Naive B cell (primary cell): ENCODE measurements at places on chromosomes 5 and 9. TPM values are rescaled to one million over a fixed set of nuclear protein-coding genes. Genes with fewer than 3 reads are reported as not detected.

DNA sequence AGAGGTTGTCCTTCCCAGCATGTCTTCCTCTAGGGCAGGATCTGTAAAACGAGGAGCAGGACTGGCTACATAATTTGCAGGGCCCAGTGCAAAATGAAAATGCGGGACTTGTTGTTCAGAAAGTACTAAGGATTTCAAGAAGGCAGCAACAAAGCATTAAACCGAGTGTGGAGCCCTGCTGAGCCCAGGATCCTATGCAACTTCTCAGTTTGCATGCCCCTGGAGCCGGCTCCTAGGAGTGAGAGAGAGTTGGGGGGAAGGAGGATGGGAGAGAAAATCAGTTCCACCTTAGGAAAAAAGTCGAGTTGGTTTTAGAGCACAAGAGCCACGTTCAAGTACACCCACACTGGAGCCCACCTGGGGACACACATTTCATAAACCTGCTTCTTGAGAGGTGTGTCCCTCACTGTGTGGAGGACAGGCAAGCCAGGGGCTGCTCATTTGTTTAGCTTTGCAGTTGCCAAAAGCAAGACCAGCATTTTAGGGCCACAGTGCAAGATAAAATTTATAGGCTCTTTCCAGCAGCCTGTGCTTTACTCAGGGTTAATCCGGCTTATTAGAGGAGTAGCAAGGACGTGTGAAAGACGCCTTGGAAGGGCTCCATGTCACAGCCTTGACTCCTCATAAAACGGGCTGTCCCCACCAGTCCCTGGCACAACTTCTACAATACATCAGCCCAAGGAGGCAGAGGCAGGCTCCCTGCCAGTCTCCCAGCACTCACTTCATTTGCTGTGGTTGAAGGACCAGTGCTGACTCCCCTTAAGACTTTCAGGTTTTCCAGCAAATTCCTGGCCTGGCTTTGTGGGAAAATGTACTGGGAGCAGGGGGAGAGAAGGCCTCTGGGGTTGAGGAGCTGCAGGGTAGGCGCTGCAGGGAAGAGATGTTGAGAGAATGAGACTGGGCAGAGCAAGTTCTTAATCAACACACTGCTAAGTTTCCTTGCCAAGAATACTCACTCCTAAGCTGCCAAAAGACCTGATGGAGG, 159.7 kb upstream of the SEMA6A start:
- DNase-seq, result no peak
- no peaks in the 10 kb centered on the region for H3K4me1 ChIP-seq
- peaks cover 9% of the 10 kb centered on the region for H3K27me3 ChIP-seq
- no peak overlapping the region for H3K27ac ChIP-seq
- no peaks in the 10 kb centered on the region for H3K36me3 ChIP-seq

Gene TMEM215
- polyA plus RNA-seq, result not detected

Gene SLC4A9
- polyA plus RNA-seq, result not detected

DNA sequence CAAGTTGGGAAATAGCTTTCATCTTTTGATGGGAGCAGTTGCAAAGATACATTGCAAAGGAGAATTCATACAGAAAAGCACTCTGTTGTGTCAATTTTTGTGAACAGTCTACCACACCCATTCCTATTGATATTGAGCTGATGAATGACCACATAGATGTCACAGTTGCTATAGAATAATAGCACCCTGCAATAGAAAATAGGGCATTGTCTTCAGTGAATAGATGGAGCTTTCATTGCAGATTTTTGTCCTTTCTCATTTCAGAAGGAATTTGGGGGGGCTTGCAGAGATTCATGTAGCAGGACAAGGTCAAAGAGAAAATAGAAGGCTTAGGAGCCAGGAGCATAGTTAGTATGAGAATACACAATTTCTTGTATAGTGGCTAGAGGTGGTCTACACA, 237.9 kb downstream of the TMEM38B start:
- H3K27ac ChIP-seq, result no peak overlapping the region
- peaks cover 6% of the 10 kb centered on the region for H3K27me3 ChIP-seq
- H3K4me1 ChIP-seq, result no peaks in the 10 kb centered on the region
- H3K36me3 ChIP-seq, result no peaks in the 10 kb centered on the region

DNA sequence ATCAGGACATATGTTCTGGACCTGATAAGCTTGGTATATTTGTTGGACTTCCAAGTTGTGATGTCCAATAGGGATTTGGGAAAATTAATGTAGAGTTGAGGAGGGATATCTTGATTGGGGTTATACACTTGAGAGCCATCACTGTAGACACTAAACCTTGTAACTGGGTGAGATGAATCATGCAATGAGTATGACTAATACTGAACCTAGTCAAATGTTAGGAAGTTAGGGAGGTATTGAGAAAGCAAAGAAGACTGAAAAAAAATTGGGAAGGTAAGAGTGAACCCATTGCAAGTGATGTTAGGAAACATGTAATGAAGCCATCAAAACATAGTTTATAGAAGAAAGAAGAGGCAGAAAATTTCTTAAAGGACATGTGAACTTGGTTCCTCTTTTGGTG, 668.4 kb upstream of the CDH9 start:
- no peak for DNase-seq
- H3K4me3 ChIP-seq, result no peak overlapping the region
- H3K27ac ChIP-seq, result no peak overlapping the region
- H3K27me3 ChIP-seq, result no peaks in the 10 kb centered on the region
- no peaks in the 10 kb centered on the region for H3K36me3 ChIP-seq
- no peaks in the 10 kb centered on the region for H3K4me1 ChIP-seq

GRCh38 chr5:30878296-30878695, 315.2 kb upstream of the CDH6 start:
- H3K27me3 ChIP-seq, result no peaks in the 10 kb centered on the region
- DNase-seq, result no peak
- no peak overlapping the region for H3K27ac ChIP-seq
- H3K36me3 ChIP-seq, result no peaks in the 10 kb centered on the region

DNA sequence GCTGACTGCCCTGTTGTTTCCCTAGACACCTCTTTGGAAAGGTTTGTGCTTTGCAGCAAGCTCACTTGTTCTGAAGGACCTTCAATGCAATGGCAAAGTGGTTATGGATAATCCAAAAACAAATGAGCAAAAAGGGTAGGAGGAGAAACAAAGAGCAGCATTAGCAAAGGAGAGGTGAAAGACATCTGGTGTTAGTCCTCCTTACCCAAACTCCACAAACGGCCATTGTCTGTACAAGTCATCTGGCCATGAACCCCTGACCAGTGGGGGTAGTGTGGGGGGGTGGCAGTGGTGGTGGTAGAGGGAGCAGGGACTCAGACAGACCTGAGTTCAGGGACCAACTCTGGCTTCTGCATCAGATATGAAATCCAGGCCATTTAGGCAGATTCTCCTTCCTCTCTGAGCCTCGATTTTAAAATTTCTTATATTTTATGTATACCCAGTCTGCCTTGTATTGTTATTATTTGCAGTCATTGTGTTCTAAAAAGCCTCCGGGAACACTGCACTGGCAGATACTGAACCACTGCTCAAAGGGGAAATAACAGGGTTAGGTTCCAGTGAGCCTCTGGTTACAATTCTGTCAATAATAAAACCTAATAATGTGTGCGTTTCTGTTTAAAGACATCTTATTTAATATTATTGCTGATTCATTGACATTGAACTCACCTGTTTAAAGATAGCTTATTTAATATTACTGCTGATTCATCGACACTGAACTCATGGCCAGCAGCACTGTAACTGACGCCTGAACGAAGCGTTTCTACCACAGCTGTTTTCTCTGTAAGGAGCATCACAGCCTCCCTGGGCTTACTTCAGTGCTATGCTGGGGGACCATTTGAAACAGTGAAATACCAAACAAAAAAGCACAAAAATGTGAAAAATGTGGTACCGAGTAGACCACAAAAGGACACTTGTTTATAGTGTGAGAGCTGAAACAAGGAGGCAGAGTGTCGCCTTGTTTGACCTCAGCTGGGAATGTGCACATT, 156.0 kb downstream of the SEC61B start:
- H3K4me1 ChIP-seq, result no peaks in the 10 kb centered on the region
- H3K27ac ChIP-seq, result no peak overlapping the region
- no peak for DNase-seq
- H3K36me3 ChIP-seq, result no peaks in the 10 kb centered on the region

DNA sequence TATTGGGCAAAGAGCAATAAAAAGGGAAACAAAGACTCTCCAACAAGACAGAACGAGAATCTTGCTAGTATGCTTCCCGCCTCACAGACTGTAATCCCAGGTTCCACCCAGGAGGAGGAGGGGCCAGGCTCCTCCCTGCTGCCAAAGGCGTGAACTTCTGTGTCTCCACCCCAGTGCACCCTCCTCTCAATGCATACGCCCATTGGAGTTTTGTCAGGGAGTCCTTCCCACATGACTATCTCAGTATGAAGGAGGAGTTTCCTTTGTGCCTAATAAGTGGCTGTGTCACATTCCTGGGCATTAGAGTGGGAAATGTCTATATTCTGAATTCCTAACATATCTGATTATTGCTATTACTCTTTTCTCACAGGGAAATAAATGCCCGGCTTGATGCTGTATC, 106.4 kb upstream of the DHFR start:
- H3K4me1 ChIP-seq, result peaks cover 10% of the 10 kb centered on the region
- DNase-seq, result no peak
- H3K4me3 ChIP-seq, result no peak overlapping the region
- H3K27me3 ChIP-seq, result no peaks in the 10 kb centered on the region

GRCh38 chr5:148957591-148958202, 105.2 kb downstream of the SH3TC2 start:
- H3K36me3 ChIP-seq, result no peaks in the 10 kb centered on the region
- H3K27me3 ChIP-seq, result no peaks in the 10 kb centered on the region
- H3K4me1 ChIP-seq, result peaks cover 4% of the 10 kb centered on the region

Gene IRX1
- not detected for polyA plus RNA-seq

- peak overlapping the region; percentile 79 for H3K27ac ChIP-seq
- no peak overlapping the region for H3K4me3 ChIP-seq
- no peak for DNase-seq
Measured at GRCh38 chr5:172862165-172862801, 28.2 kb downstream of the ERGIC1 start.

Gene FOXD1
- polyA plus RNA-seq, result not detected

Gene ZCCHC7
- 179 TPM for polyA plus RNA-seq

DNA sequence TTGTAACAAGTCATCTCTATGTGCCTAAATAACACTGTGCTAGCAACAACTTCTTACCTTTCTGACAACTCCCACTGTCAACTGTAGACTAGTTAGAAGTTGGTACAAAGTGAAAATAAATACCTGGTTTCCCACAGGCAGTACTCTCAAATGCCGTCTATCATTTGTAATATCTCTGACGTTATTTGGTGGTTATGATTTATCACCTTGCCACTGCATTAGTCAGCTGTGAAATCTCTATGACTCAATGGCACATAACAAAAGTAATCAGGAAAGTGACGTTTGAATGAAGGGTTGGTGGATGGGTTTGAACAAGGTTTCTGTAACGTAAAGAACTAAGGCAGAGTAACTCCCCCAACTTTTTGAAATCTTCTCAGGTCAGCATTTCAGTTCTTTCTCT, 592.3 kb downstream of the MAT2B start:
- no peak overlapping the region for H3K4me3 ChIP-seq
- no peak for DNase-seq
- H3K36me3 ChIP-seq, result no peaks in the 10 kb centered on the region
- no peaks in the 10 kb centered on the region for H3K27me3 ChIP-seq
- H3K27ac ChIP-seq, result no peak overlapping the region
- H3K4me1 ChIP-seq, result peaks cover 1% of the 10 kb centered on the region

- peaks cover 13% of the 10 kb centered on the region for H3K4me1 ChIP-seq
- no peak overlapping the region for H3K4me3 ChIP-seq
- DNase-seq, result no peak
- H3K27ac ChIP-seq, result no peak overlapping the region
- H3K36me3 ChIP-seq, result peaks cover 7% of the 10 kb centered on the region
Measured at GRCh38 chr5:181265092-181265671, 4.2 kb upstream of the TRIM52 start.

DNA sequence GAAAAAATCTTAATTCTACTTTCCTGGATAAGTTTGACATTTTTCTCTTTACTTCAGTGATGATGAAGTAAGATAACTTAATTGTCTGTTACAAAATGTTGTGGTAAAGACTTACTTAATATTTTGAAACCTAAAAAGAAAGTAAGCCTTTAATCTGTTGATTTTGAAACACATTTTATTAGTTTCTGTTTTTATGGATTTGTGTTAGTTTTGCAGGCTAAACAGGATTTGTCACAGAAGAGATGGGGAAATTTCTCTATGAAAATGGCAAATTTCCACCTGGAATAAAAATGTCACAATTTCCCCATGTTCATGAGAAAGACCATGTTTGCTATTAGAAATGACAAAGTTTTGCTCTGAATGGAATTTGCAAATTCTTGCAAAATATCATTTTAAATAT, 237.1 kb downstream of the RFX3 start:
- no peak for DNase-seq
- H3K27me3 ChIP-seq, result no peaks in the 10 kb centered on the region
- no peaks in the 10 kb centered on the region for H3K4me1 ChIP-seq
- H3K4me3 ChIP-seq, result no peak overlapping the region
- peaks cover 26% of the 10 kb centered on the region for H3K36me3 ChIP-seq

DNA sequence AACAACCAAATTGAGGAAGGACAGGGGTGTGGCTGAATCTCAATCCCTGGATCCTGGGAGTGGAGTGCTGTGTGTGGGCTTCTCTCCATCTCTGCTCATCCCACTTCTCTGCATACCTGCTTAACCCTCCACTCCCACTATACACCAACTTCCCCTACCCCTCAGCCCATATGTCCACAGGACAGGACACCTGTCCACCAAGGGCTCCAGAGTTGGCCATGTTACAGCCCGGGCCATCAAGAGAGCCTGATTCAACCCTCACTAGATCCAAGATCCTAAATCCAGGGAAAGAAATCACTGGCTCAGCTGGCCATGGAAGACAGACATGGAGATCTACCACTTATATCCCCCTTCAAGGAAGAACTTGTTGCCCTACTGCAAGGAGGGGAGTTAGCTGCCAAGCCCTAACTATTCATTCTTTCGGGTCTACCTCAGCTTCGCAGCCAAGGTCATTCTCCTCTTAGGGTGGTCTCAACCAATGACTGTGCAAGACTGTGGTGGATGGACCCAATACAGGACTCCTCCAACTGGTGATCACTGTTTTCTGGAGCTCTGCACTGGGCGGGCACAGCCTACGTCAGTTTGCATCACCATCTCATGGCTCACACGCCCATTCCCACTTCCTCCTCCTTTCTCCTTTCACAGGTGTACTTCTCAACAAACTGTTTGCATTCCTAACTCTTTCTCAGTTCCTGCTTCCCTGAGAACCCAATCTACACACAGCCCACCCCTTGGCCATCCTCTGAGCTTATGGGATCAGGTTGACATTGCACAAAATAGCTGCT, 53.7 kb upstream of the ZBTB43 start:
- no peak overlapping the region for H3K4me3 ChIP-seq
- no peak for DNase-seq
- no peaks in the 10 kb centered on the region for H3K36me3 ChIP-seq
- no peak overlapping the region for H3K27ac ChIP-seq

- no peak for DNase-seq
- H3K4me3 ChIP-seq, result no peak overlapping the region
- peaks cover 33% of the 10 kb centered on the region for H3K27me3 ChIP-seq
- H3K4me1 ChIP-seq, result peaks cover under 1% of the 10 kb centered on the region
- peaks cover 4% of the 10 kb centered on the region for H3K36me3 ChIP-seq
- no peak overlapping the region for H3K27ac ChIP-seq
Measured at GRCh38 chr9:109158651-109159050, 8.4 kb downstream of the FRRS1L start.
